ENCODE measurements at places on chromosomes 5 and 9.

DNA sequence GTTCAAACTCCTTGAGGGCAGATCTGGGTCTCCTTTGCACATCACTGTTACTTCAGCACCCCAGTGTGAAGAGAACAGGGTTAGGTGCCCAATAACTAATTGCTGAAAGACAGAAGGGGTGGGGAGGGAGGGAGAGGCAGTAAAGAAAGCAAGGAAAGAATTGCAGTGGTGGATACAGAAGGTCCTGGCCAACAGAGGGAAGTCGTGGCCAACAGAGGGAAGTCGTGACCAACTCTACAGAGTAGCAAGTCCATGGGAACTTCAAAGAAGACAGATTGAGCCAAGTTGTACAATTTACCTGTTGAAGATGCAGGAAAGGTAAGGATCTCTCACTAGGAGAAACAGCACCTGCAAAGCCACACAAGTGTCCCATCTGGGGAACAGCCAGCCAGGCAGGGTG lies 27.0 kb downstream of the CCNJL start:
- no peak for DNase-seq

DNA sequence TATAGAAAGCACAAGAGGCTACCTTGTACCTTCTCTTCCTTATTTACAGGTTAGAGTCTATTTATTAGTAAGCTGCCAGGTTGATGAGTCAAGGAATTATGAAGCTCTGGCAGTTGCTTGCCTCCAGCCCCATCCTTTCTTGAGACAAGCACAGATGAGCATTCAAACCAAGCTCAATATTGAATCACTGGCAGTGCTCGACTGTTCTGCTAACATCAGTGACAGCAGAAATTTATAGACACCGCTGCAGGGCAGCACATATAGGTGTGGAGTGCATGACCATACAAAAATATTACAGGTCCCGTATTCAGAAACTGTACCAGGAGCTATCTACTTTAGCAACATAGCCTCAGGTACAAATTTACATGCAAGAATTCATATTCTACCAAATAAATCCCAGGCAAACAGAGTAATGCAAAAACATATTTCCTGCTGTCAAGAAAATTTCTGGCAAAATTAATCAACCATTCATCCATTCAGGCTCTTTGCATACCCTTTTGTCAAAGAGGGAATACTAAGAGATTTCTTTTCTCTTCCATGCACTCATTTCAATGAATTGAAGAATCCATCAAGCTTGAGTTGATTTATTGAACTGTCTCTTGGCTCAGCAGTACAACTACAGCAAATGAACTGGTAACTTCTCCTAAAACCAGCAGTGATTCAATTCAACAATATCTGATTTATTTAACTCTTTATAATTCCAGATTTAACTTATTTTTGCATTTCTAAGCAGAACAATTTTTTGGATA lies 26.9 kb upstream of the PCA3 start:
- DNase-seq = no peak

GRCh38 chr5:39506211-39506610 lies 81.4 kb upstream of the DAB2 start:
- DNase-seq = no peak

DNA sequence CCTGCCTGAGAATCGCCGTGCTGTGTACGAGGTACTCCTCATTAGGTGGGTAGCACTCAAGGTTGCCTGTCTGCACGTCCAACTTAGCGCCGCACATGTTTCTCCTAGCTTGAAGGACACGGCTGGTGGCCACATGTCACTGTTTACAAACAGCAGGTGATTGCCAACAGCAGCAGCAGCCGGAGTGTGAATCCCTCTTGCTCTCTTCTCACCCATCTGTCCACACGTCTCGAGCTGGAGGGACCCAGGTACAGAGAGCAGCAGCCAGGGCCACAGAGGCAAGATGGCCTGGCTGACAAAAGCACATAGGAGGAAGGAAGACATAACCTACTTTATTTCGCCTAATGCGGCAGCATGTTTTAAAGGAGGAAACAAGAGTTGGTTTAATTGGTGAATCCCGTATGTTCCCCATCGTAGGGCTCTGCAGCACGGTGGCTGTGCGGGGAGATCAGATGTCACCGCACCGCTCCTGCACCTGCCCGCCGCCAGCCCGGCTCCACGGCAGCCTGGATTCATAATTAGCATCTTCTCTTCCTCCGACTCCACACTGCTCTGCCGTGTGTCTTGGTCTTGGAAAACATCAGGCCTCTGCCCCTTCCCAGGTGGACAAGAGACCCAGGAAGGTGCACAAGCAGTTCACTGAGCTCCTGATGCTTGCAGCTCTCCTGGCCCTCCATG lies 201.6 kb upstream of the IRX1 start:
- DNase-seq = no peak

GRCh38 chr5:141821430-141821925 lies 56.7 kb downstream of the PCDH1 start:
- no peak for DNase-seq

DNA sequence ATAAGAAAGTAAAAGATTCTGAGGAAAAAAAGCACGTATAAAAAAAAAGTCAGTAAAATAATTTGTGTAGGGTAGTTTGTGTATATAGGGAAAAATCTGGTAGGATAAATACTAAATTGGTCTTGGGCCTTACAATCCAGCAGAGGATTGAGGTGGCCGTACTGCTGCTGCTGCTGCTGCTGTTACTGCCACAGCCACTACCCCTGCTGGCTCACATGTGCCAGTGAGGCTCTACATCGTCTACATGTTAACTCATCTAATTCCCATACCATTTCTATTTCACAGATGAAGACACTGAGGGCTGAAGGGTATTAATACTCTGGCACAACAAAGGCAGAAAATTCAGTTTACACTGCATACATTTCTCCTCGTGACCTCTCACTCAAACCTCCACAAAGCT lies 928.5 kb downstream of the TLE4 start:
- no peak for DNase-seq

DNA sequence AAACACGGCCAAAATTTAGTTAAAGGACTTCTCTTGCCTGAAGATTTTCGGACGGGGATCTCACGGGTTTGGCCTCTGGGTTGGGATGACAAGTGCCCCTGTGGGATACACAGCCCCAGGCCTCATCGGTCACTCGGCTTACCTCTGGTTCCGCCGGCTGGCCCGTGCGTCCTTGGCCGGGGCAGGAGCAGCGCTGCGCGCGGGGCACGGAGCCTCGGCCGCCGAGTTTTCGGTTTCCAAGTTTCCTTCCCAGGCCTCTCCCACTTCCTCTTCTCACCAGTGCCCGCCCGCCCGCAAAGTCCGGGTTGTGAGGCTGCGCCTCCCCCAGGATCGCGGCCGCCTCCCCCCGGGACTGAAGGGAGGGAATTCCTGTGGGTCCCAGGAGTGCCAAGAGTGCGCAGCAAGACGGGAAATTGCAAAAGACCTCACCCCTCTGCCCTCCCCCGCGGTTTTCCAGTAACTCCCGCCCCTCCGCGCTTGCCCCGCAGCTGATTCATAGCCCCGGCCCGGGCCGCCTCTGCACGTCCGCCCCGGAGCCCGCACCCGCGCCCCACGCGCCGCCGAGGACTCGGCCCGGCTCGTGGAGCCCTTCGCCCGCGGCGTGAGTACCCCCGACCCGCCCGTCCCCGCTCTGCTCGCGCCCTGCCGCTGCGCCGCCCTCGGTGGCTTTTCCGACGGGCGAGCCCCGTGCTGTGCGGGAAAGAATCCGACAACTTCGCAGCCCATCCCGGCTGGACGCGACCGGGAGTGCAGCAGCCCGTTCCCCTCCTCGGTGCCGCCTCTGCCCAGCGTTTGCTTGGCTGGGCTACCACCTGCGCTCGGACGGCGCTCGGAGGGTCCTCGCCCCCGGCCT lies at the start of gene OSMR:
Gene OSMR (plus strand): TSS at position 487 of the 853 bp plus-strand sequence. CDS start 23,033 bp downstream, outside the sequence.
- no peak for DNase-seq

GRCh38 chr9:18629136-18629535 lies 155.2 kb downstream of the ADAMTSL1 start:
- DNase-seq = no peak

- DNase-seq = no peak
Observed at GRCh38 chr5:57172466-57173318, 1.2 kb upstream of the GPBP1 start.

- DNase-seq = no peak
Observed at GRCh38 chr5:139982157-139982974, 60.7 kb downstream of the NRG2 start.

GRCh38 chr5:58044166-58044565 lies 415.7 kb downstream of the PLK2 start:
- DNase-seq = no peak

- peak; percentile 54 for DNase-seq
Observed at GRCh38 chr5:149434162-149435014, 55.3 kb upstream of the IL17B start.

GRCh38 chr5:37054391-37054790 lies 177.8 kb downstream of the NIPBL start:
- no peak for DNase-seq

DNA sequence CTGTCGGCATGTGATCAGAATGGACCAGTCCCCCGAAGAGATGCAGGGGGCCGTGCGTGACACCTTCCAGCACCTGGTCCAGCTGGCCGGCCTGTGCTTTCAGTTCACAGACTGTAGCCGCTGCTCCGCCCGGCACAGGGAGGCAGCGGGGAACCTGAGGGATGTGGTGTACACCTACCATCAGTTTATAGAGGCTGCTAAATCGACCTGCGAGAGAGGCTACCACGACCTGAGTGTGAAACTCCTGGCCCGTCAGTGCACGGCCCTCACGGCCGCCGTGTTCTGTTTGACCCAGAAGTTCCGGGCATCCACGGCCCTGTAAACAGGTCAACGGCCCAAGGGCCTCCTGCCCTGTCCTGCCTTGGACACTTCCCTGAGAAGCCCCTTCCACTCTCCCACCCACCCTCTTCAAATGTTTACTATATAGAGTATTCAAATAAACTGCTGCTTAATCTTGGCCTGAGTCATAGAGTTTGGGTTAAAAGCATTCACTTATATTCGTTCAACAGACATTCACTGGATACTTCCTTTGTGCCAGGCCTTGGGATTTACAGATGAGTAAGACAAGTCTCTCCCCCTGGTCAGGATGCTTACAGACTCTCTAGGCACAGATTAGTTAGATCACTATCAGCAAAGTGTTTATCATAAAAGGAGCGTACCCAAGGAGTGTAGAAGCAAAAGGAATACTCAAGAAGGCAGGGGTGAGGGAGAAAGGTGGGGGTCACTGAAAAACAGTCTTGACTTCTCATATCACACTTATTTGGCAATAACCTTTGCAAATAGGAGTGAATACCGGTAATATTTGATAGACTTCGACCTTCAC lies 6.9 kb upstream of the TRMT10B start:
- no peak for DNase-seq

DNA sequence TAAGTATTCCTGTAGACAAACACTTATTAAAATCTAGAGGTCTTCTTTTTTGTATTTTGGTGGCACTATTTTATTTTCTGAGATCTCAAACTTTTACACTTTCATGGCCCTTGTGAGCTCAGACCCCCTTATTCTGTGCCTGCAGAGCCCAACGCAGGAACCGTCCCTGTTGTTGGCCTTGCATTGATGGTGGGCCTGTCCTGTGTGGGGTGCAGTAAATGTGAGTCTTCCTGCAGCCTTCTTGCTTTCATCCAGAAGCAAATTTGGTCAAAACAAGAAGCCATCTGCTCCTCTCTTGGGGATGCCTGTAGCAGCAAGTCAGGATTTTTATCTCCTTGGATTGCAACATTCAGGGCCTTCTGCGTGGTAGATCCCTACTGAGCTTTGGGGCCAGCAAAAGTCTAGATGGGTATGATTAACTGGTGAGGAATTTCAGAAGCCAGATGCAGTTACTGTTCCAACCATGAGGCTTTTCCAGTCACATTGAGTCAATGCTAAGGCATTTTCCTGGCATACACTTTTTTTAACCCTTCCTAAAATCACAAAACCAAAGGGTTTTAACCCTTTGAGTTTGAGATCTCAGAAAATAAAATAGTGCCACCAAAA lies 31.7 kb downstream of the BASP1 start:
- no peak for DNase-seq

DNA sequence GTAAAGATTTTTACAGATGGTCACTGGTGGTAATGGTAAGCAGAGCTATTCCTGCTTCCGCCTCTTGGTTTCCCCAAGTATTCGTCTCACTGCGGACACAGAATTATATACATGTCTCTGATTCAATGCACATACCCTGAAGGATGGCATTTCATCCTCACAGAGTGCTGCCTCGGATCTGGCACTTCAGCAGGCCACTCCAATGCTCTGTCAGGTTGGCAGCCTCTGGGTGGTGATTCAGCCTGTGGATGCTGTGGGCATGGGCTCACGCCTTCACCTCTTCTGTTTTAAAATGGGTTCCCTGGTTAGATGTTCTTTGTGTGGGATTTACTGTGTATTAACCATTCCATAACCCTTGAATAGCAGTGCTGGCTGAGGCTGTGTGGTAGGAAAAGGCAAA lies 182.6 kb upstream of the ZNF608 start:
- DNase-seq = no peak

GRCh38 chr9:573691-574410 lies 267.6 kb upstream of the DMRT1 start:
- DNase-seq = no peak

DNA sequence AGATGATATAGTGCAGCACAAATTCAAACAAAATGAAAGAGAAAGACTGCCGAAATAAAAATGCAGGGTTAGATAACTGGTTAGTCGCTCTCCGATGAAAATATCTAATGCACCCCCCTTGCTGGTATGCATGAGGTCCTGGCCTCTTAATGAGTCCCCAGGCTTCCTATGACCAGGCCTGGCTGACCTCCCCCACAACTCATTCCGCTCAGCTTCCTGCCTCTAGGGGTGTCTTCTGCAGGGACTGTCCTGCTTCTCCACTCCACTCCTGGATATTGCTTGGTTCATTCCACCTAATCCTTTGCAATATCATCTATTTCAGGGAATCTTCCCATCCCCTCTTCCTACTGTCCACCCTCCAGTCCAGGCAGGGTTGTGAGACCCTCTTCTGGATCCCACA lies 341.8 kb downstream of the ASTN2 start:
- DNase-seq = no peak

DNA sequence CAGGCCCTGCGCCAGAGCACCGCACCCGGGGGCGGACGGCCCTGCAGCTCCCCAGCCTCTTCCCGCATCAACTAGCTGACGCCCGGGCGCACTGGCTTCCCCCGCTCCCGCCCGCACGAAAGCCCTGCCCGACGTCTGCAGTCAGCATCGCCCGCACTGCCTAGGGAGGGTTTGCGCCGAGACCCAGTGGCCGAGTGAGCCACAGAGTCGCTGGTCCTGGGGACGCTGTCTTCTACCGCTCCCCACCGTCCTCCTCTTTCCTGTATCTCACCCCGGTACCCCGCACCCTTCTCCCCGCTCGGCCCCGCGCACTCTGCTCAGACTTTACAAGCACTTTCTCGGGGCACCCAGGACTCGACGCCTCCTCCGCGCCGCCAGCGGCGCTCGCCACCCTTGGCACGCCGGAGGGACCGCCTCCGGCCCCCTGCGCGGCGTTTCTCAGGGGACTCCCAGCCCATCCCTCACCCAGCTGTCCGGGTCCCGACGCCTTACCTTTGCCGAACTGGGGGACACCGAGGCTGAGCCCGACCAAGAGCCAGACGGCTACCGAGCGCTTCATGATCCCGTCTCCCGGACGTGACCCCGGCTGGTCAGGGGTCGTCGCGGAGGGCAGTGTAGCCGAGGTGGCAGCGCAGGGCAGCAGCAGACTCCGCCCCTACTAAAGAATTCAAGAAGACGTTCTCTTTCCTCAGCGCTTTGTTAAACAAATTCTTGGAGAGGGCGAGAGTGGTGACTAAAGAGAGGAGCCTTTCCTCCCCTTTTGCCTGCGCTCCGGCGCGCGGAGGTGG lies 670 bp downstream of the EDIL3 start:
- no peak for DNase-seq
